ENCODE measurements at places on chromosomes 3 and 15. TPM values are rescaled to one million over a fixed set of nuclear protein-coding genes. Genes with fewer than 3 reads are reported as not detected.
A peak's percentile ranks its signal among the peaks of the same experiment; 100 is the strongest.

TM4SF1 gene
- total RNA-seq: not detected

CHRNA7 gene
- 9.5 TPM for total RNA-seq

ZNF501 gene
- 5.3 TPM for total RNA-seq

NRG4 gene
- not detected for total RNA-seq

NEK11 gene
- total RNA-seq: 4.9 TPM

DNA sequence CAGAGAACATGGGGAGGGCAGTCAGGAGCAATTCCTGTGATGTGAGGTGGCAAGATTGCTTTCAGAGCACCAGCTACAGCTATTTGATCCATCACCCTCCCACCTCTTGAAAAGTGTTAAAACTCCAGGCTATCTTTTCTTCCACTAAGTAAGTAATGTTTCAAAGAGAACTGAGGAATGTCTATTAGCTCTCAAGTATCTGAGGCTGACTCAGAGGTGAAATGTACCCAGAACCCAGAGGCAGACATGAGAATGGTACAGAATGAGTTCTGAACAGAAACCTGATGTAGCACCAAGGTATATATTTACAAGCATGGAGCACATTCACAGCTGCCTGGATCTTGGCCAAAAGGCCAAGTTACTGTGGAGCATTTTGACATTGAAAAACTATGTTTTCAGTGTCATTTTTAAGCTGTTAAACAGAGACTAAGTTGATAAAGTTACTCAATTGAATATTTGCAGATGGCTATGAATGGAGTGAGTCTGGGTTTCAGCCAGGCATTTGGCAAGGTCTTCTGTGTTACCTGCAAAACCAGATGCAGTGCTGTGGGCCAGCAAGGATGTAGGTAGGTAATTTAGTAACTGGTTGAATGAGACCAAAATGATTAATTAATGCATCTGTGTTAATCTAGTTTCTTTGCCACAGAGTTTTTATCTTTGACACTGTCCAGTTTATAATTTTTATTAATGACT is 227.7 kb upstream of the CD96 start:
- no peaks in the 10 kb centered on the region for H3K27me3 ChIP-seq
- H3K4me1 ChIP-seq: no peaks in the 10 kb centered on the region
- H3K27ac ChIP-seq: no peak overlapping the region
- DNase-seq: no peak

DNA sequence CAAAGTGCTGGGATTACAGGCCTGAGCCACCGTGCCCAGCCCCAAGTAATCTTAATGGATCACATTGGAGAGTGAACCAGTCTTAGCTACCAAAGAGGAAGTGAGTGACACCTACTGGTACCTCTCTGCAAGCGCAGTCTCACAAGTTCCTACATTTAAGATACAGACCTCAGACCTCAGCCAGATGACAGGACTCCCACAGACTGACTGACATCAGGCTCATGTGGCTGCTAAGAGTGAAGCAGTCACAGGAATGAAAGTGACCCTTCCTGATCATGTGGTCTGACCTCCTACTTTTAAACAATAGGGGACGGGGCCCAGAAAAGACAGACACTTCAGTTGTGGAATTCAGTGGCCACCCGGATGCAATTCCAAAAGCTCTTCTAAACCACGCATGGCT is 36.3 kb upstream of the GNB5 start:
- peak; percentile 48 for DNase-seq
- H3K27ac ChIP-seq: peak overlapping the region; percentile 90
- peaks cover 15% of the 10 kb centered on the region for H3K4me1 ChIP-seq
- no peak overlapping the region for H3K4me3 ChIP-seq

GRCh38 chr3:194231929-194232832 is 96.2 kb downstream of the HES1 start:
- H3K27me3 ChIP-seq: peaks cover 7% of the 10 kb centered on the region
- peak overlapping the region; percentile 9 for H3K27ac ChIP-seq
- H3K4me3 ChIP-seq: no peak overlapping the region

DNA sequence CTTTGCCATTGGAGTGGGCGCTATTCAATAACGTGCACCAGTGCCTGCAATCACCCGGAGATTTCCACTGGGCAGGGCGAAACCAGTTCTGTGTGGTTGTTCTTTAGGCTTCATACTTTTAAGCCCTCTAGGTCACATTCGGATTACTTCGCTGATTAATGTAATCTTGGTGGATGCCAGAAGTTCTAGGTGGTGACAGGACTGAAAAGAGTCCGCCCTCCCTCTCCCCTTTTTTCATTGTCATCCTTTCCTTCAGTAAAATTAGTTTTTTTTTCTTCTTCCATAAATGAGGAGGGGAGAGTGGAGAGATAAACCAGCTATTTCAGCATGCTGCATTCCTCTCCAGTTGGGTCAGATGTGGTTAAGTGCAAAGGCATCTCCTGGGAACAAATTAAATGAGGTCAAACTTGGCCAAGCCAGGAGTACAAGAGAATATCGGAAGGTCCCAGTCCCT is 2.3 kb upstream of the SLC2A2 start:
- no peaks in the 10 kb centered on the region for H3K27me3 ChIP-seq
- DNase-seq: no peak
- no peak overlapping the region for H3K27ac ChIP-seq
- no peaks in the 10 kb centered on the region for H3K4me1 ChIP-seq
- no peak overlapping the region for H3K4me3 ChIP-seq

DNA sequence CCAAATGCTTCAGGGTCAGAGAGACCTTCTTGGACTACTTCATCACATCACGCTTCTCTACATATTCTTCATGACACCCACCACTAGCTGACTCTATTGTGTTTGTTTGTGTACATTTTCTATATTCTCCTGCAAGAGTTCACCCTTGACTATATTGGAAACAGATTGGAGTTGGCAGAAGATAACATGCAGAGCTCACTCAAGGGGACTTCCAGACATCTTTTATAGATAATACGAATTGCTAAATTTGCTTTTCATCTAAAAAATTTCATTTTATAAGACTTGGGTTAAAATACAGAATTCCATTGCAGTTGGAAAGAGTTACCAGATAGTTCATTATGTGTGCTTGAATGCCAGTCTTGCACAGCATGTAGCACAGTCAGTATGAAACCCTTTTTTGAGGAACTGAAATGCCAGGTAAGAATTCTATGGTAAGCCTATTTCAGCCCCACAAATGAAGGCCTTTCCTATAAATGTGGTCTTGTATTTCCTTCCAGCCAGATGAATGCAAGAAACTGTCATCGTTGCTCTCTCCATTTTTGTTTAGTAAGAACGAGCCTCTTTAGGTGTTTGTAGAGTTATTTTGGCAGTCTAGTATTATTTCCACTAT is 177.6 kb downstream of the GHSR start:
- no peak overlapping the region for H3K4me3 ChIP-seq
- peaks cover 19% of the 10 kb centered on the region for H3K36me3 ChIP-seq
- DNase-seq: no peak
- peaks cover 16% of the 10 kb centered on the region for H3K4me1 ChIP-seq

DNA sequence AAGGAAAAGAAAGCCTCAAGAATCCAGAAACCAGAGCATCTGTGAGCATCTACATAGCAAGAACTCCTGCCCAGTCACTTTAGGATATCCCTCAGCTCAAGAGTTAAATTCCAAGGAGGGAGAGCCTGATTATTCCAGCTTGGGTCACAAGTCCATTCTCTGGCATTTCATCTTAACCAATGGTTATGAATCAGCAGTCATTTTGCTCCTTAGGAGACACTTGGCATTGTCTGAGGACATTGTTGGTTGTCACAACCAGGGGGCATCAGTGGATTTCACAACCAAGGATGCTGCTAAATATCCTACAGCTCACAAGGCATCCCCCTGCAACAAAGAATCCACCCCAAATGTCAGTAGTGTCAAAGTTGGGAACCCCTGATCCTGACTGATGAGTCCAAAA is 51.0 kb upstream of the LMCD1 start:
- no peak overlapping the region for H3K27ac ChIP-seq
- DNase-seq: no peak
- H3K4me3 ChIP-seq: no peak overlapping the region

DNA sequence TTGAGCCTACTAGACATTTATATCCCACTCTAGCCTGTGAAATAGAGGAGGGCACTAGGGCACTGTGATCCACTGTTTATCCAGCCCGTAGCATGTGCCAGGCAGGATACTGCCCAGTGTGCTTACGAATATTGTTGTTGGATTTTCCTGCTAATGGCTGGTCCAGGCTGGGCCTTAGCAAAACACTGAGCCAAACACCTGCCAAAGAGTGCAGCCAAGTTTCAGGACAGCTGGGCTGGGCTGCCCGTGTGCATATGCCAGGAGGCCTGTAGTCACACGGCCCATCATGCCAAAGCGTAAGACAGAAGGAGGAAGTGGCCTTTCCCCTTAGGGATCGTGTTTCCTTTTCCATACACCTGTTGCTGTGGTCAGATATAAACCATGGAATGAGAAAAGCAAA is 54.5 kb upstream of the ABHD10 start:
- no peak overlapping the region for H3K27ac ChIP-seq
- no peaks in the 10 kb centered on the region for H3K27me3 ChIP-seq
- DNase-seq: no peak
- H3K4me1 ChIP-seq: no peaks in the 10 kb centered on the region
- peaks cover 34% of the 10 kb centered on the region for H3K36me3 ChIP-seq
- no peak overlapping the region for H3K4me3 ChIP-seq

GRCh38 chr3:125433611-125434041 is 58.5 kb upstream of the ZNF148 start:
- no peak for DNase-seq
- no peaks in the 10 kb centered on the region for H3K27me3 ChIP-seq
- H3K36me3 ChIP-seq: no peaks in the 10 kb centered on the region
- no peak overlapping the region for H3K27ac ChIP-seq
- H3K4me3 ChIP-seq: no peak overlapping the region

GRCh38 chr15:72285927-72286516 is 13.7 kb upstream of the PARP6 start:
- DNase-seq: no peak
- no peaks in the 10 kb centered on the region for H3K36me3 ChIP-seq
- no peak overlapping the region for H3K4me3 ChIP-seq
- H3K27ac ChIP-seq: no peak overlapping the region
- H3K27me3 ChIP-seq: no peaks in the 10 kb centered on the region
- H3K4me1 ChIP-seq: no peaks in the 10 kb centered on the region

GRCh38 chr3:61078048-61078752 is 173.1 kb downstream of the FHIT start:
- H3K4me1 ChIP-seq: peaks cover 45% of the 10 kb centered on the region
- no peak for DNase-seq
- H3K36me3 ChIP-seq: no peaks in the 10 kb centered on the region
- H3K27ac ChIP-seq: peak overlapping the region; percentile 82
- H3K4me3 ChIP-seq: no peak overlapping the region
- no peaks in the 10 kb centered on the region for H3K27me3 ChIP-seq

DNA sequence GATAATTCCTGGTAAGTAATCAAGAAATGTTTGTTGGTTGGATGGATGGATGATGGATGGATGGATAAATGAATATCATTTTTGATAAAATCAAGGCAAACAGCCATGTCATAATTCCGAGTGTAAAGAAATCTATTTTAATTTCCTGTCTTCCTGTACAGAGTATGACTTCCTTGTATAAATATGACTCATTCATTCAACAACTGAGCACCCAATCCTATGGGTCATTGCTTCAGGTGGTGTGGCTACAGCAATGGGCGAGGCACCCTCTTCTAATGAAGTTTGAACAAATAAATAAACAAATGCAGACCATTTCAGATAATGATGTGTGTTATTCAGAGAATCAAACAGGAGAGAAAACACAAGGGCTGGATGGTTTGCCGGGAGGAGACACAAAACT is 198.7 kb downstream of the TNIK start:
- H3K27ac ChIP-seq: no peak overlapping the region
- no peaks in the 10 kb centered on the region for H3K27me3 ChIP-seq
- H3K4me3 ChIP-seq: no peak overlapping the region
- H3K36me3 ChIP-seq: no peaks in the 10 kb centered on the region
- H3K4me1 ChIP-seq: peaks cover 22% of the 10 kb centered on the region

DNA sequence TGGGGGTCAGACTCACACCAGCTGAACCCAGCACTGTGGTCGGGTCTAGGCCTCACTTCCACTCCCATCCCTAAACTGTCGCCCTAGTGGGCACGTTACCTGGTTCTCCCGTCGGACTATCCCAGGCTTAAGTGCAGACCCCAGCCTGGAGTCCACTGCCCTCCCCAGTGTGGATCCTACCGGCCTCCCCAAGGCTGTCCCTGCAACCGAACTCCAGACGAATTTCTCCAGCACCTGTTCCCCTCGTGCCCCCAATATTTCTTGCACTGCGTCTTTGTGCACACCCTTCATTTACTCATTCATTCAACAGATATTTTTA is 26.5 kb downstream of the SLC41A3 start:
- DNase-seq: no peak
- no peaks in the 10 kb centered on the region for H3K36me3 ChIP-seq
- H3K4me1 ChIP-seq: no peaks in the 10 kb centered on the region
- H3K4me3 ChIP-seq: no peak overlapping the region
- no peaks in the 10 kb centered on the region for H3K27me3 ChIP-seq

GRCh38 chr15:90596943-90597342 is 67.2 kb downstream of the CRTC3 start:
- no peak for DNase-seq
- no peaks in the 10 kb centered on the region for H3K36me3 ChIP-seq
- H3K4me1 ChIP-seq: peaks cover 7% of the 10 kb centered on the region
- no peak overlapping the region for H3K4me3 ChIP-seq
- no peaks in the 10 kb centered on the region for H3K27me3 ChIP-seq

- H3K4me3 ChIP-seq: no peak overlapping the region
- DNase-seq: no peak
- no peak overlapping the region for H3K27ac ChIP-seq
- no peaks in the 10 kb centered on the region for H3K4me1 ChIP-seq
- peaks cover 4% of the 10 kb centered on the region for H3K36me3 ChIP-seq
- H3K27me3 ChIP-seq: no peaks in the 10 kb centered on the region
These were observed 11.8 kb downstream of the SLC12A8 start for GRCh38 chr3:125200731-125201139.

DNA sequence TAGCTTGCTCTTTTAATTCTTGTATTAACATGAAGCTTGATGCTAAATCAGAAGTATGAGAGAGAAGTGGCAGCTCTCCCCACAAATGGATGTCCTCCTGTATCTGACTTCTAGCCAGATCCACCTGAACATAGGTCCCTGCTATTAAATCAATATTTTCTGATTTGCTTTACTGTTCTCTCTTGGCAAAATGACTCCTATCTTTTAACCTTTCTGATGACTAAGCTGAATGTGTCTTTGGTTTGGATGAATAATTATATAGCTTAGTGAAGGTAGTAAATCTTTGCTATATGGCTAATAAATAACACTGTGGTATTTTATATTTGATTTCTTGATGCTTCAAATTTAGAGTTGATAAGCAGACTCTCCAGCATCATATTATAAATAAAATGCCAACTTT is 28.3 kb upstream of the ARL14 start:
- no peak overlapping the region for H3K27ac ChIP-seq
- no peaks in the 10 kb centered on the region for H3K36me3 ChIP-seq
- H3K27me3 ChIP-seq: no peaks in the 10 kb centered on the region
- DNase-seq: no peak

DNA sequence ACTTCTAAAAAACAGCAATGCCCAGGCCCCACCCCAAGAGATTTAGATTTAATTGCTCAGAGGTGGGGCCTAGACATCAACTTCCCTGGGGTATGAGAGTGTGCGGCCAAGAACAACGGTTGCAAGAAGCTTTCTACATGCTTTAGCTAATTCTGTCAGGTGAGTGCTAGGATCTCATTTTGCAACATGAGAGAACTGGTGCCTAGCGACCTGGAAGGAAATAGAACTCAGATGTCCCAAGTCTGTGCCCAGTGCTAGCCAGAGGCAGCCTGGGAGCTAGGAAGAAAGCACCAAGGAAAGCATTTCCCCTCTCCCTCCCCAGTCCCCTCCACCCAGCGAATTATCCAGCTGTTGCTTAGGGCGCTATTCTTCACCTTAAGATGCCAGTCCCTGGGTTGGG is 22.9 kb upstream of the HRH1 start:
- no peaks in the 10 kb centered on the region for H3K36me3 ChIP-seq
- no peaks in the 10 kb centered on the region for H3K4me1 ChIP-seq
- no peak overlapping the region for H3K4me3 ChIP-seq
- H3K27me3 ChIP-seq: no peaks in the 10 kb centered on the region
- DNase-seq: no peak

Data from neural crest cell (in vitro differentiated cells).